ENCODE measurements at places on chromosomes 1 and 21.

DNA sequence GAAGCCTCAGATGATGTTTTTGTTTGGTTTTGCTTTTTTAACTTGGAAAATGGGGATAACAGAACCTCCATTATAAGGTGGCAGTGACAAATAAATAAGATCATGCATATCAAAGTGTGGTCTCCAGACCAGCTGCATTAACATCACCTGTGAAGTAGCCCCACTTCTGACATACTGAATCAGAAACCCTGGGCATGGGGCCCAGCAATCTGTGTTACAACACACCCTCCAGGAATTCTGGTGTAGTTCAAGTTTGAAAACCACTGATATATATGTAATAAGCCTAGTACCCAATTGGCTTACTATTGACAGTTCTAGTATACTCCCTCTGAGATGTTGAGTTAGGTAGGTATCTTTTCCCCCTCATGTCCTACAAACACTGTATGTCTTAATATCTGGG, 24.1 kb upstream of the RNF19B start:
- DNase-seq, result peak; percentile 61

DNA sequence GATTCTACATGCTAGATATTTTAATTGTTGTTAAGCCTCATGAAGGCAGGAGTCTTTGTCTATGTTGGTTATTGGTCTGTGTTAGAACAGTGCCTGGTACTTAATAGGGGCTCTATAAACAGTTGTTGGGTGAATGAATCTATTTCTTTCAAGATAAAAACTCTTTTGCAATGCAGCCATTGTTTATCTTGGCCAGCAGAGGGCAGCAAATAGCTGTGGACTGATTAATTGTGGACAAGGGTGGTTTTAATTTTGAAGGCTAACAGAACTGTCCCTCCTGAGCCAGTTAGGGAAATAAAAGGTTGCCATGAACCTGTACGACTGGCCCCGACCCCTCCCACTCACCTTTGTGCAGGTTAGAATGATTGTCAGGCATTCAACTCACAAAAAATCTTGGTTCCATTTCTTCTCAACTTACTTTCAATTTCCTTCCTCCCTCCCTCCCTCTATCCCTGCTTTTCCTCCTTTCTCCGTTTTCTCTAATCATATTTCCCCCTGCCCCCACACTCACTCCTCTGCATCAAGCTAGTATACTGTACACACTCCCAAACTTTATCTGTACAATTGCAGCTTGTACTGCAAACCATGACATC, 66.3 kb upstream of the DIRAS3 start:
- no peak for DNase-seq

DNA sequence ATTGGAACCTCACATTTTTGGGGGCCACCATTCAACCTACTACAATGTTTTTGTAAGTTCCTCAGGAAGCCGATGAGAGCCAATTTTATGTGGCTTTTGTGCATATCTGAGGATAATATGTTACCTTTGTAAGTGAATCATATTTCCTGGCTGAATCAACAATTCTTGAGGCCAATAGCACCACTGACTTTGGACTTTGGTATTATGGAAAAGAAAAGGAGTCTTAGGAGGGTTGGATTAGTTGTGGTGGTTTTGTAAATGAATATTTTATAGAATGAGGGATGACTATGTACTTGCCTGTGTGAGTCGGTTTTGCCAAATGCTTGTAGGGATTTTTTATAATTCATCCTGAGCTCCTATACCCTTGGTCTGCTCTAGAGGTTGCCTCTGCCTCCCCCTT, 181.5 kb upstream of the HMGB4 start:
- no peak for DNase-seq

DNA sequence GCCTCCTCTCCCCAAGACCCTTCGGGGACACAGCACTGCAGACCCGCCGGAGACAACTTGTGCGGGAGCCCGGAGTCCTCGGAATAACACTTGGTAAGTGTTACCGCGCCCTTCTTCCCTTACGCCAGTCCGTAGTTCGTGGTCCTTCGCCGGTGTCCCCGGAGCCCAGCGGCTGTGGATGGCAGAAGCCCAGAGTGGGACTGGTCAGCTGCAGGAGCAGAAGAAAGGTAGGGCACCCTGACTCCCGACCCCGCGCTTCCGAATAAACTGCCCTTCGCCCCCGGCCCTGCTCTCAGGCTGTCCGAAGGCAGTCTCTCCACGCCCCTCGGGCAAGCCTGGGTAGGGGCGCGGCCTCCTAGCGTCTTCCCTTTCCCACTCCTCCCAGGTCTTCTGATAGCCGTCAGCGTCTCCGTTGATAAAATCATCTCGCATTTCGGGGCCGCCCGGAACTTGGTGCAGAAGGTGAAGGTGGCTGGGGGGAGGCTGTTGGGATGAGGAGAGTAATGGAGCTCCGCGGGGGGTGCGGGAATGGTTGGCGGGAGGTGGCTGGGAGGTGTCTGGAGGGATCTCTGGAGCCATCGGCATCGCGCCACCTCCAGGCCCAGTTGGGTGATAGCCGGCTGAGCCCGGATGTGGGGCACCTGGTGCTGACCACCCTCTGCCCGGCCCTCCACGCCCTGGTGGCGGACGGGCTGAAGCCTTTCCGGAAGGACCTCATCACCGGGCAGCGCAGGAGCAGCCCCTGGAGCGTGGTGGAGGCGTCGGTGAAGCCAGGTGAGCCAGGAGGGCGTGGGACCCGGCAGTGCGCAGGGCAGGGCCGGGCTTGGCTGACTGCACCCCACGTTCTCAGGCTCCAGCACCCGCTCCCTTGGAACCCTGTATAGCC, 4.3 kb downstream of the RUSC1 start:
- no peak for DNase-seq

- DNase-seq, result no peak
Observed at GRCh38 chr1:59485949-59486348, 189.1 kb downstream of the FGGY start.

DNA sequence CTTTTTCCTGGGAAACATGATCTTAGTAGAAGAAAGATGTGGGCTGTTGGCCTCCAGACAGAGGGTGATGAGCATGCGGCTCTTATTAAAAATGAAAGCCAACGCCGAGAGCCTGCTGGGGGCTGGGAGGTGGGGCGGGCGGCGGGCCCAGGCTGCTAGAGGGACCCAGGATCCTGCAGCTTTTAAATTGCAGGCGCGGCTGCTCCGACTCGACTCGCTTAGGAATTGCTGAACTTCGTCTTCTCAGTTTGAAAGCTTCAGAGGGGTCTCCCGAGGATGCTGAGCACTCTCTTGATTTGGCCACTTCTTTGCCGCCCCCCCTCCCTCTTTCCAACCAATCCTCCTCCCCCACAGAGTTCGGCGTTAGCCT, 1.2 kb downstream of the AGPAT3 start:
- DNase-seq, result no peak

DNA sequence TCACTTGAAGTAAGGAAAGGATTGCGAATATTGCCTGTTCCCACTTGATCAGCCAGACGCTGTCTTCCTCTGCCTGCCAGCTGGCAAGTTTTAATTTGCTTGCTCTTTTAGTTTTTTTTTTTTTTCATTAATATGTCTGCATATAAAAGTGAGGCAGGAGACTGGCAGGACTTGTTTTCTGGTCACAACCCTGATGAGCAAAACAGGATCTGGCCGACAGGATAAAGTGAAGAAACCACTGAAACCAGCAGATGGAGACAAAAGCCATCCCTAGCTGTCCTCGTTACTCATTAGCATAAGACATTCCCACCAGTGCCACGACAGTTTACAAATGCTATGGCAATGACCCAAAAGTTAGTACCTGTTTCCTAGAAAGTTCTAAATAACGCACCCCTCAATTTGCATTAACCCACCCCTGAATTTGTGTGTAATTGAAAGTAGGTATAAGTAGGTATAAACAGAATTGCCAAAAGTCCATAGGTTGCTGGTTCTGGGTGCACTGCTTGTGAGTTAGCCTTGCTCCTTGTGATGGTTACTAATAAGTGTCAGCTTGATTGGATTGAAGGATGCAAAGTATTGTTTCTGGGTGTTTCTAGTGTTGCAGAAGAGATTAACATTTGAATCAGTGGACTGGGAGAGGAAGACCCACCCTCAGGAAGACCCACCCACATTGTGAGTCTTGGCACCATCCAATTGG, 60.8 kb downstream of the ZNF684 start:
- DNase-seq, result no peak

DNA sequence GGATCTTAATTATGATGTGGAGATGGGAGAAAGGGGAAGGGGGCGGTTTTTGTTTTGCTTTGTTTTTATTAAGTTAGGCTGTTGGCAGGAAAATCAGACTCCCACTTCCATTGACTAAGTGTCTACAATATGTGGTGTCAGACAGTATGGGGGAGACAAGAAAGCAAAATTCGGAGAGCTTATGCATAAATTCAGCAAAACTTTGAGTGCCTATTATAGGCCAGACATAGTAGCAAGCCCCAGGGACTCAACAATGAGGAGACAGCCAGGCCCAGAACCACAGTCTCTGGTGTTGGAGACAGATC, 835 bp upstream of the TSPAN2 start:
- no peak for DNase-seq

GRCh38 chr21:38314558-38314957, 57.8 kb downstream of the KCNJ15 start:
- no peak for DNase-seq

DNA sequence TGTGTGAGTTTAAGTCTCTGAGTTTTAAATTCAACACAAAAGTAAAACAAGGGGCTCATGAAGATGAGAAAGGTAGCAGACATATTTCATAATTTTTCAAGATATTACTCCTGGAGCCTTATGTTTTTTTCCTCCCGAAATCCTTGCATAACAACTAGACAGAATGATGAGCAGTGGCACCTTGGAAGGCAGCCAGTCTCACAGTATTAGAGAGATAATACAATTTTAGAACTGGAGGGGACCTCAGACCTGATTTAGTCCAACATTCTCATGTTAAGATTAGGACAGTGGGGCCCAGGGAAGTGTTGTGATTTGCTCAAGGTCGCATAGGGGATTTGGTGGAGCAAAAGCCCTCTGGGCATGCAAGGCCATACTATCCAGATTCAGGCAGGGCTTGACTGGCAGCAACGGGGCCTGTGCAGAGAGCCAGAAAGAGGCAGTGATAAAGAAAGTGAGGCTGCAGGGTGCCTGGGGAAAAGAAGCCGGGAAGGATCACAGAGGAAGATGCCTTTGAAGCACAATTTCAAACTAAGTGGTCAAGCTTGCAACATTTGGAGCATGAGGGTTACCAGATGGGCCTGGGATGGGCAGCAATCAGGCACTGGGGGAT, 31.4 kb upstream of the BCL9 start:
- no peak for DNase-seq

DNA sequence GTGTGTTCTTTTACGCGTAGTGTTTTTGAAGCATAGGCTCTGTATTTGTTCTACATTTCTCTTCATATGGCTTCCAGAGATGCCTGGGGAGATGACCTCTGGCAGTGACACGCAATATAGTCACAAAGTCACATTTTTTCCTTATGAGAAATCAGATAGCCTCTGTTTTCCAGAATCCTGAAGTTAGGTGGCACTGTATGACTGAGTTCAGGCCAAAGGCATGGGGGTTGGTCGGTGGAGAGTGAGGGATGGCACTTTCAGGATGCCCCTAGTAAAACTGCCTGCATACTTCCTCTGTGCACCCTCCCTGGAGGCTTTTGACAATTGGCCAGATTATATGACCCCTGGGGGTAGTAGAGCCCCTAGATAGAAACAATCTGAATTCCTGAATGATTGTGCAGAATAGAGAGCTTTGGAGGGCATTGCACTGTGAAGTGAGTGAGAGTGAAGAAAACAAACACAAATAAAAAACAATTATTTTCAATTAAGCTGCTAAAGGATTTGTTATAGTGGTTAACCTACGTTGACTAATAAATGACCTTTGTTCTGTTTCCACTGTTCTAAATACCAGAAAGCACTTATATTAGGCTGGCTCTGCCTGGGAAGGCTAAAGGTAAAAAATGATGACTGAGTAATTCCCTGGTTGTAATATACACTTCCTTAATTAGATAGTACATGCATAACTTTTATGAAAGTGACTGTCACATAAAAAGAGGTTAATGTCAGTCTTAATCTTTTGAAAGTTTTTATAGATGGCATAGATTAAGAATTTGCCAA, 1660.8 kb downstream of the PLA2G4A start:
- no peak for DNase-seq

DNA sequence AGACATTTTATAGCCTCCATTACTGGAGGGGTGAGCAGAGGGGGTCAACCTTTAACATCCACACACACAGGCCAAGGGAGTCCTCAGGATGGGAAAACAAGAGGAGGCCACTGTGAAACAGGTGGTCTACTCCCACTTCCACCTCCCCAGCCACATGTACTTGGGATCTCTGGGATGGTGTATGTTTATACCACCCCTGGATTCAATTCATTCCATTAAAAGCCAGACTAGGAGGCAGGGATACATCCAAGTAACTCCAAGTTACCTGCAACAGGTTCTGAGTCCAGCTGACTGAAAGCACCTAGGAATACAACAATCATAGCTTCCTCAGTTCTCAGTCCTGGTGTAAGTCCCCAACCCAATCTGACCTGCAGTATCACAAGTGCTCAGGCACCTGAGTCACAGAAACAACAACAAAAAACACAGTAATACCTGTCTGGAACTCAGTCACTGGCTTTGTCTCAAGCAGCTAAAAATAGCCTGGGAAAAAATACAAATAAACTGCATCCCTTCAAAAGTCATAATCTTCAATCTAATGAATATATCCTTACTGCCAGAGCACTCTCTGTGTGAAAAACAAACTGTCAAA, 9.8 kb downstream of the ERI3 start:
- no peak for DNase-seq

DNA sequence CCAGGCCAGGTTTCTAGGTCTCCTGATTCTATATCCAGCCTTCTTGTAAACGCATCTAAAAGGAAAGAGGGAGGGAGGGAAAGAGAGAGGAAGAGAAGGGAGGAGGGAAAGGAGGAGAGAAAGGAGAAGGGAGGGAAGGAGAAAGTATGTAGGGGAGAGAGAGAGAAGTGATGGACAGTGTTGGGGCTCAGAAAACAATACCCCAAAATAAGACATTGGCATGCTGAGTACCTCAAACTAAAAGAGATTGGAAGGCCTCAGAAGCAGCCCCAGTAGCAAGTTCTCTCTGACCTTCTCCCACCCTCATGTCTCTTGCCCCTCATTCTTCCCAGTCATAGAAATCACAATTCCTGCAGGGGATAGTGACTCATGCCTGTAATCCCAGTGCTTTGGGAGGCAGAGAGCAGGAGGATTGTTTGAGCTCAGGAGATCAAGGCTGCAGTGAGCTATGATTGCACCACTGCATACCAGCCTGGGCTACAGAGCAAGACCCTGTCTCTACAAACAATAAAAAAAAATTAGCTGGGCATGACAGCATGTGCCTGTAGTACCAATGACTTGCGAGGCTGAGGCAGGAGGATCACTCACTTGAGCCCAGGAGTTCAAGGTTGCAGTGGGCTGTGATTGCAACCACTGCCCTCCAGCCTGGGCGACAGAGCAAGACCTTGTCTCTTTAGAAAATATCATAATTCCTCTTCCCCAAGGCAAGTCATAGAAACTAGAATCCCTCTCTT, 51.2 kb downstream of the DNTTIP2 start:
- no peak for DNase-seq

GRCh38 chr1:243605604-243606003, 244.4 kb downstream of the AKT3 start:
- DNase-seq, result no peak

DNA sequence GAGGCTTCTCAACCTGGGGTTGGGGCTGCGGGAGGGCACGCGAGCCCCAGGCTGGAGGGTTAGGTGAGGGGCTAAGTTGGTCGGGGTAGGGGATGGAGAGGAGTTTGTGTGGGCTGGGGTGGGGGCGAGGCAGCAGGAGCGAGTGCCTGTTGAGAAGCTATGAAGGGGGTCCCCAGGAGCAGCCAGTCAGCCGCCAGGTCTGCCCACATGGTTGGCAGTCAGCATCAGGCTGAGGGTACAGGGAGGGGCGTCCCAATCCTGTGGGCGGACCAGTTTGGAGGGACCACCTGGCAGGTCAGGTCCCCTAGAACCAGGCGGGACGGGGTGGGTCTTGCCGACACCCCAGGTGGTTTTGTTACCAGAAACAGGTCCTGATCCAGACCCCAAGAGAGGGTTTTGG, 400 bp upstream of the TRIM17 start:
- DNase-seq, result no peak
